NAMALWA (cell line): ENCODE measurements at places on chromosomes 2 and 18.
A peak's percentile ranks its signal among the peaks of the same experiment; 100 is the strongest.

- no peak for DNase-seq
These were observed 863 bp upstream of the SIX2 start for GRCh38 chr2:45009928-45010701.

- DNase-seq, result no peak
These were observed 106.9 kb upstream of the HDAC4 start for GRCh38 chr2:239507576-239508258.

DNA sequence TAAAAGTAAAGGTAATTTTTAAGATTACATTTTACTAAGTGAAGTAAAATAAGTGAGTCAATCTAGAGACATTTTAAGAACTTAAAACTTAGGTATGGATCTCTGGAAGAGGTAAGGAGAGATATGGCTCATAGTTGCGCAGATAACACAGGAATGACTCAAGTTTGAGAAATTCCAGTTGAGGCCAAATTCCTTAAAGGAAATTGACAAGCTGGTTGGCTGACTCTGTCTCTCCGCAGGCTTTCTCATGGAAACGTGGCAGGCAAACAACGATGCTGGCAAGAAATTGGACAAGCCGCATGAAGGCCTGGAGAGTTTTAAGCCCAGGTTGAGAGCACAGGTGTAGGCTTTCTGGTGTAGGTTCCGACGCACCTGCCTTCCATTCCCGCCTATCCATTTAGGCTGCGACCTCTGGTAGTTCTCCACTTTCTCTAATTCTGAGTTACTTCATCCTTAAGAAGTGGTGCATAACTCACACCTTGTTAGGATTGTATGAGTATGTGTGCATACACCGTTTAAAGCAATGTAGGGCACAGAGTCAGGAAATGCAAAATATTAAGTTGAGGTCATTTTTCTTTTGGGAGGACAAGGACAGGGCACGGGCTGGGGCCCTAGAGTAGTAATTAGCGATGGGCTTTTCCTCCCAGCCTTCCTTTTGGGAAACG lies 589 bp upstream of the DAW1 start:
- DNase-seq, result no peak

DNA sequence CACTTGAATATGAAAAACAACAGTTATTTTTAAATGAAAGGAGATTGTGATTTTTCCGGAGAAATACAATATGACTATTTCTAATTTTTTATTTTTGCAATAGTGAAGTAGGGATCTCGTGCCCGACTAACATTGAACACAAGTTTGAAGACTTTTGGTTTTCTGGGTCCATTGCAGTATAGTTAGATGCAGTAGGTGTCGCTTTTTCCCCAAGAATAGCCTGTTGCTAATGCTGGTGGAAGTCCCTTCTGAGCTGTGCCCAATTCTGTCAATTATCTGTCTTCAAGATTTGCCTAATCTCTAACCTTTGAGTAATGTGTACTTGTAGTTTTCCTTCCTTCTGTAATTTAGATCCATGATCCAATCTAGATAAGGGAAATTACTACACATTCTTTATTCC lies 36.5 kb downstream of the SEMA4F start:
- DNase-seq, result peak; percentile 78

DNA sequence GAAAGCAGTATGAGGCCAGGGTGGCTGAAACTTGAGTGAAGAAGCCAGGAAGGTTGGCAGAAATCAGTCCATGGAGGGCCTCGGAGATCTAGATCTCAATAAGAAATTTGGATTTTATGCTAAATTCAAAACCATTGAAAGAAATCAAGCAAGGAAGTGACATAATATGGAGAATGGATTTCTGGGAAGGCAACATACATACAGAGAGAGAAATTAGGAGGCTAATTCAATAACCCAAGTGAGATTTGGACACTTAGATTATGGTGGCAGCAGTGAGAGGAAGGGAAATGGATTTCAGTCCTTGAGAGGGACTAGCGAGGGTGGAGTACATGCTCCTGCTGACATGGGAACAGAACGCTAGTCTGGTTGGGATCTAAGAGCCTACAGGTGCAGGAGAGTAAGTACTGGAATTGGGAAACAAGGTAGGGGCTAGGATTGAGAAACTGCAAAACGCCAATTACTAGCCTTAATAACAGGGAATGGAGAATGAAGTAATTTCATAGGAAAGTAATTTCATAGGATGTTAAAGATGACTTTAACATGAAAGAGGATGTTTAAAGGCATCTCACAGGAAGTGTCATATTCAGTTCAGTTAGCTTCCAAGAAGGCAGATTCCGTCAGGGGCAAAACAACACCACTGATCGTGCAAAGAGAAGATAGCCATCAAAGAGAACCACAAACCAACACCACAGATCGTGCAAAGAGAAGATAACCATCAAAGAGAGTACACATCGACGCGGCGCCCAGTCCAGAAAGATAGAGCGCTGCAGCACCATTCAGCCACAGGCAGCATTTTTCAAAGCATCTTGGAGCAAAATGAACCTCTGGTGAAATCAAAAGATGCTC lies 27.2 kb downstream of the CDKL4 start:
- no peak for DNase-seq

GRCh38 chr2:96274355-96275056 lies 8.5 kb downstream of the CIAO1 start:
- DNase-seq, result no peak

DNA sequence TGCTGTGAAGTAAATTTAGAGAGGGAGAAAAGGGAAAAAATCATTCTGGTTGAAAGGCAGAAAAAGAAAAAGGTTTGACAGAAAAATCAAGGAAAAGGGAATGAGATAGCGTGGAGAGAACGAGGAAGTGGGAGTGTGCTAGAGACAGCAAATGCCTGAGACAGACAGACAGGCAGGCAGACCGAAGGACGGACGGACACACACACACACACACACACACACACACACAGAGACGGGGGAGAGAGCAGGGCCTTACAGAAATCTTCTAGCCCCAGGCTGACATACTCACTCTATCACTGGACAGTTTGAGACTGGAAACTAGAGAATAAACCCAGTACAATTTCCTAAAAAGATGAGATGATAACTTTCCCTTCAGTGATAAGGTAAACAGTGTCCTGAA lies 238.4 kb downstream of the ZNF521 start:
- DNase-seq, result no peak

DNA sequence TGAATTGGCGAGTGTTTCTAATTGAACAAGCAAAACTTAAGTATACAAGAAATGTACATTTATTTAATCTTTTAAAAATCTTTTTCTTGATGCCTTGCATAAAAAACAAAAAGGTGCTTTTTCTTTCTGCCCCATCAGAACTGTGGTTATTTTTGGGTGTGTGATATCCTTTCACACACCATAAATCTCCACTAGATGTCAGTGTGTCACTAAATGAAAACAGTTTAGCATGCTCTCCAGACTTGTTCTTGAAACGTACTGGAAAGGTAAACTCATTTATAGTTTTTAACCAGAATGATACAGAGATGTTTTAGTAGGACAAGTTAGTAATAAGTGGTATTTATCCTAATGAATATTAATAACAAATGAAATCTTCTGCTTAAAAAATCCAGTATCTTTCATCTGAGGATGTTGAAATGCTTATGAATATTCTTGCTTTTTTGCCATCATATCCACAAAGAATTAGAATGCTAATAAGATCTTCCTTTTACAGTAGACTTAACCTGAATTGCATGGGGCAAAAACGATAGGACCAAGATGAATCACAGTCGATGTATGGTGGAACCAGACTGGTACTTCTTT lies 96.8 kb downstream of the UBE2E3 start:
- DNase-seq, result peak; percentile 86

- no peak for DNase-seq
These were observed 1098.9 kb upstream of the CHAC2 start for GRCh38 chr2:52668724-52669123.

GRCh38 chr2:13354031-13354430 lies 637.3 kb downstream of the TRIB2 start:
- DNase-seq, result no peak

- DNase-seq, result peak; percentile 34
These were observed 193.5 kb upstream of the TCF4 start for GRCh38 chr18:55781481-55781957.

DNA sequence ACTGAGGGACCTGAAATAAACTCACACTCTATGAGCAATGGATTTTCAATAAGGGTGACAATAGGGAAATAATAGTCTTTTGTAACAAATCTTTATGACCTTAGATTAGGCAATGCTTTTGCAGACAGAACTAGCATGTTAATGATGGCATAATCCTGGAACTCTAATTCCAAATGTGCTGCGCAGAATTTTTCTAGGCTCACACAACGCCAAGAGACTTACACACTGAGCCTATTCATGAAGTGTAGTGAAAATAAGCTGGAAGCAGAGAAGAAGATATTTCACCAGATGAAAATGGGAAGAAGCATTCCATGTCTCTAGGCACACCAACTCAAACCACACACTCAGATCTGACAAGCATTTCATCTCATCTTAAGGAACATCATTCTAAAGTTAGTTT lies 178.5 kb downstream of the L3MBTL4 start:
- DNase-seq, result no peak

DNA sequence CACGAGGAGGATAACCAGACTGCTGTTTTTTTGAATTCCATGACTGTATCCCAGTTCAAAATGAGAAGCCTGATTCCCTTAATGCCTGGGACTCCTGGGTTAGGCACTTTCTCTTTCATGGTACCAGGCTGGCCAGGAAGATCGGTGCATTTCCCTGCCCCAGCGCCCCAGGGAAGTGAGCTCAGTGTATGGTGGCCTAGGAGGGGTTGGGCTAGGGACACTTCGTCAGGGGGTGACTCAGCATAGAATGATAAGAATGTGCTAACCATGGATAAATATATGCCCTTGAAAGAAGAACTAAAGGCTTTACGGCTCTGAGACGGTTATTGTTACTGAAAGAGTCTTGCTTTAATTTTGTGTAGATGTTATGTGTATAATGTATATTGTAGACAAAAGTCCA lies 27.5 kb upstream of the FAM237A start:
- DNase-seq, result no peak

- no peak for DNase-seq
These were observed 144.5 kb upstream of the TCF4 start for GRCh38 chr18:55732227-55733106.

GRCh38 chr2:174461221-174461620 lies 25.6 kb downstream of the GPR155 start:
- no peak for DNase-seq

DNA sequence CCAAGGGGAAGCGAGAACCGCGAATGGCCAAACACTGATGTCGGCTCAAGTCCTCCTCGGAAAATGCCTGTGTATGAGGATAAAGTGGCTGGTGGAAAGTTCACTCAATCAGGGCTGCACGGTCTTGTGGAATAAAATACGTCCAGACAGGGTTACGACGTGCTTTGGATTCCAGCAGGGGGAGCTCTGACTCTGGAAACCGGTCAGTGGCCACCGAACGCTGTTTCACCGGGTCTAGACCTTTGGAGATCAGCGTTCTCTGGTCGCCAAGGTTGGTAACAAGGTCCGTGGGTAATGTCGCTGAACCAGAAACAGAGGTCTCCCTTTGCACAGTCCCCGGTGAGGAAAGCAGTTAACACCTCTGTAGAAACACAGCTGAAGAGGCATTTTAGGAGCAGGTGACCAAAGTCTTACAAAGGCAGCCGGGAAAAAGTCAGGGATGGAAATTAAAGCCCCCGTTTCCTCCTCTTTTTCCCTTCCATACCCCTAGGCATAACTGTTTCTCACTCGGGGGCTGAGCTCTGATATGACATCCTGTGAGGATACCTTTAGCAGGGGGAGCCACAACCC lies 47.8 kb downstream of the CDCA7 start:
- DNase-seq, result peak; percentile 91

GRCh38 chr2:108889907-108890306 lies 99.1 kb downstream of the EDAR start:
- no peak for DNase-seq

GRCh38 chr2:88855620-88856408 lies 164.3 kb downstream of the RPIA start:
- no peak for DNase-seq

DNA sequence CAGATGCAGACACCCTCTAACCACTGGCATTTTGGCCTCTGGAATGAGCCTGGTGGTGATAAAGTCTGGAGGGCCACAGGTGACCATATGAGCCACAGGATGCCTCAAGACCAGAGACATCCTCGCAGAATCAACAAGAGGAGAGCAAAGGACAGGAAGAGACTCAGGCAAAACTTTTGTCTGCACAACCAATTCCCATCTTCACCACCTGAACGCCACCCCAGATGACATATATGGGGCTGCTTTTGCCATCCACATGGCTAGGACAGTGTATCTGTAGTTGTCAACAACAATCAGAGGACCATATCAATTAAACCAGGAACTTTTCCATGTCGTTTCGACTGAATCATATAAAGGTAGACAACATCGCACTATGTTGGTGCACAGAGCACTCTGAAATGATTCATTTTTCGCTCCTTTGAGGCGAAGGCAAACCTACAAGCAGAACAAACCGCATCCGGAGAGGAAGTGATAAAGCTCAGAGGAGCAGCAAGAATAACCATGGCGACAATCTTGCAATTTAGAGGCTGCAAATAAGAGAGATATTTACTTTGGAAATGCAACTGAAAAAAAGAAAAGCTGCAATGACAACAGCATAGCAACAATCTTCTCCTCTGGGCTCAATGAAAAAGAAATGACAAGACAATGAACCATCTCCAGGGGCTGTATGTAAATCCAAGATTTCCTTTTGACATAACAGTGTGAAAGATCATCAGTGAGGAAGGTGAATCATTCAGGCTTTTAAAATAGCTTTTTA lies 204.5 kb downstream of the ARL4C start:
- DNase-seq, result peak; percentile 80

GRCh38 chr2:224103651-224104050 lies 64.6 kb upstream of the SERPINE2 start:
- no peak for DNase-seq

DNA sequence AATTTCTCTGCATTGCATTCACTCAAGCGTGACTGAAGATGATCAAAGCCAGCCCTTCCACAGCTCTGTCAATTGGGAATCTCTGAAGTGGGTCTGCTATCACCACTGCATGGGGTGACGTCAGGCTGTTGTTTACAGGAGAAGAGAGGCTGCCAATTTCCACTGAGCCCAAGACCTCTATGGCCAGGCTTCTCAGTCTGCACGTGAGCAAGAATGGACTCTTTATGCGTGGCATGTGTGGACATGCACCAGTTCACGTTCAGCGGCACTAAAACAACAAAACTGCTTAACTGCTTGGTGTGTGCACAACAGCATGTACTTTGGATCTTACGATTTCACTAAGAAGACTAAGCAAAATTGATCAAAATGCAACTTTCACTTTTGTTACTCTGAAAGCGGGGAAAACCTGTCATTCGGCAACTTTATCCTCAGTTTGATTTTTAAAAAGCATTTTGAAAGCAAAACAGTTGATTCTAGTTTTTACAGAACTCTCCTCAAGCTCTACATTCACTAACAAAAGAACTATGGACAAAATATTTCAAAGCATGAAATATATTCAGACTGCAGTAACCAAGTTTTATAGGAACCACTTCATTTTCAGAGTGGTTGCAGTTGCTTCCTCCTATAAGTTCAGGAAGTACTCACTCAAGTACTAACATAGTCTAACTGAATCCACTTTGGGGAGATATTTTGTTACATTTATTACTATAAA lies 77.0 kb upstream of the SERTAD2 start:
- peak; percentile 68 for DNase-seq

- DNase-seq, result no peak
These were observed 1049.9 kb downstream of the TSN start for GRCh38 chr2:122805346-122805745.
